ENCODE measurements at places on chromosomes 3 and 15.

- DNase-seq = no peak
Observed at GRCh38 chr15:73322665-73323373, 45.9 kb downstream of the HCN4 start.

DNA sequence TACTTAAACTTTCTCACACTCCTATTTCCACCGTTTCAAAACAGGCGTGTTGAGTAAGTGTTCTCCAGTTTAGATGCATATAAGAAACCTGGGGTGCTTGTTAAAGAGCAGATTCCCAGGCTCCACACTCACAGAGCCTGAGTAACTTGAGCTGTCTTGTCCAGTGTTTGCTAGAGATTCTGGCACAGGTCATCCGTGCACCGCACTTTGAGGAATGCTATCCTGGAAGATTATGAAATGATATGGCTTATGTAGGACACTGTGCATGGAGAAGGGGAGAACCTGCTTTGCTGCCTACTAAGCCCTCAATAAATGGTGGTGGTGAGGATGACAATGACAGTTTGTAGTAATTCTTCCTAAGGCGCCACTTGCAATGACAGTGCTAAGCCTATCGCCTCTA, 273.7 kb downstream of the PDZRN3 start:
- DNase-seq = no peak

GRCh38 chr15:57509965-57510364, 81.7 kb upstream of the MYZAP start:
- no peak for DNase-seq

DNA sequence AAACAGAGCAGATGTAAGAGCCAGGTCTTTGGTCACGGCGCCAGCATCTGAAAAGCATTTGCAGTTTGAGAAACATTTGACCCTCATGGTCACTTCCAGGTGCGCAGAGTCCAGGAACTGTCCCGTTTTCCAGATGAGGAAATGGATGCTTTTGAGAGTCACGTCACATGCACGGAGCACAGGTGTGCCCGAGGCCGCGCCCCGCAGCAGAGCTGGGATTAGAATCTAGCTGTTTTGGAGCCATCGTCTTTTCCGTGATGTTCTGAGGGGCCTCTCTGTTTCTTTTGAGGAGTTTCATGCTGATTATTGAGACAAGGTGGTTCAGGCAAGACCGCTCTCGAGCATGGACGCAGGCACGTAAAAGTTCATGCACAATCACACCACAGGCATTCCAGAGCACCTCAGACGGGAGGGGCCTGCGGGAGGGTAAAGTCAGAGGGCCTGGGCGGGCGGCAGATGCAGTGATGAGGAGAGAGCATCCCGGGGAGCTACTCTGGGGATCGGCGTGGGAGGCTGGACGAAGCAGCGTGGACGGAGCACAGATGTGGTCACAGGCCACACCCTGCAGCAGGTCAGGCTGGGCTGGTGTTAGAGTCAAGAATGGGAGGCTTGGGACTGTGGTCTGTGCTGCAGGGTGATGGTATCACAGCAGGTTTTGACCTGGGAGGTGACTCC, 139.2 kb upstream of the MEF2A start:
- no peak for DNase-seq

DNA sequence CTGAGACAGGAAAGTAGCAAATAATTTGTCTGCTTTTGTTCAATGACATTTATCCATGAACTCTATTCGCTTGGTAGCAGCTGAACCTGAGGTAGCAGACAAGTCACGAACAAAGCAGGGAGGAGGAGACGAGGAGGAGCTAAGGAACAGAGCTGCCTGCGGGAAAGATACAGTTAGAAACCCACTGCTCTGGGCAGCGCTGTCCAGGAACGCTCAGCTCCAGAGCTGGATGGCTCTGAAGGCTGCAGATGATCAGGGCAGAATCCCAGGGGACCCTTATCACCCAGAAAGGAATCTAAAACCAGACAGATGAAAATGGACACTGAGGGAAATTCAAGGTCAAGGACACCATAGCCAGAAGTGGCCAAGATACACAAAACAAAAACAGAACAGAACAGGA, 257.8 kb downstream of the CD47 start:
- DNase-seq = no peak

DNA sequence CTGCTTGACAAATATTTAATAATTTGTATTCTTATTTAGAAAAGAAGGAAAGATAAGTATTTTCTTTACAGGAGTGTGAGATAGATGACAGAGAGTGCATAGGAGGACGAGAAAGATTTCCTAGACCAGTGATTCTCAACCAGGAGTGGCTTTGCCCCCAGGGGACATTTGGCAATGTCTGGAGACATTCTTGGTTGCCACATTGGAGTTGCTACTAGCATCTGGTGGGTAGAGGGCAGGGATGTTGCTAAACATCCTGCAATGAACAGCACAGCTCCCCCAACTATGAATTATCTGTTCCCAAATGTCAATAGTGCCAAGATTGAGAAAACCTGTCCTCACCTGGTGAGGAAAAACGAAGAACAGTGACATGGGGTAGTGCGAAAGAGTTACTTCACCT, 30.8 kb upstream of the MINAR1 start:
- no peak for DNase-seq

GRCh38 chr15:78129751-78130287, 1.4 kb downstream of the CIB2 start:
- DNase-seq = no peak

DNA sequence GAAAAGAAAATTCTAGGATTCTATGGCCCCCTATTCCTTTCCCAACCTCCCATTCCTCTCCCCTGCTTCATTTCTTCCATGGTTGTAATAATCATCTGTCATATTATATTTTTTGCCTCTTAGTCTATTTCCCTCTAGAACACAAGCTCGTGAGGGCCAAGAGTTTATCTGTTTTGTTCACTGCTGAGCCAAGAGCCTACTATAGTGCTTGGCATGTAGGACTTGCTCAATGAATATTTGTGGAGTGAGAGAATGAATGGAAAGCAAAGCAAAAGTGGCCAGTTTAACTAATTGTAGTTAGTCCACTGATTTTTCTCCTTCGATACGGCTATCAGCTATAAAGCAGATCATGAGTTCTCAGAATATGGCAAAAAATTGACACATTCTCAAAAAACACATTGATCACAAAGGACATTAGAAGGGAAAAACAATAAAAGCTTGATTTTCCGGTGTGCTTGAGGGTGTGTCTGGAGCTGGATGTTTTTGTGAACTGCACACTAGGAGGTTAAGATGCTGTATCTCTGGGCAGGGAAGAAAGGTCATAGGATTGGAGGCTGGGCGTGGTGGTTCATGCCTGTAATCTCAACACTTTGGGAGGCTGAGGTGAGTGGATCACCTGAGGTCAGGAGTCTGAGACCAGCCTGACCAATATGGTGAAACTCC, 25.0 kb upstream of the CTSH start:
- no peak for DNase-seq

GRCh38 chr15:34628577-34629152, 45.2 kb upstream of the GOLGA8B start:
- DNase-seq = peak; percentile 31

GRCh38 chr3:116425126-116425525, 20.2 kb downstream of the LSAMP start:
- DNase-seq = no peak

DNA sequence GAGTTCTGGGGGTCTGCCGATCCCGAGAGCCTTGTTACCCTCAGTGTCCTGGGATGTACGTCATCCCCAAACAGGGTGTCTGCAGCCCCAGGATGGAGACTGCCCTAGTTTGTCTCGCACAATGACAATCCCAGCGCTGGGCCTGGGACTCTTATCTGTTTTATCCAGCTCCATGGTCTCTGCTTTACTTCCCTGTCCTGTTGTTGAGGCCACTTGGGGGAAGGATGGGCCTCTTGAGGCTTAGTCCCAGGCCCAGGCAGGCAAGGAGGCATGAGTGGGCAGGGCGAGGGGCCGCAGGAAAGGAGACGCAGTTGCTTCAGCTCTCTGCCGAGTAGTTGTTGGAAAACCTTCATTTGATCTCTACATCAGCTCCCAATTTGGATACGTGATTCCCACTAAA, 17.4 kb downstream of the SMAD6 start:
- DNase-seq = no peak

DNA sequence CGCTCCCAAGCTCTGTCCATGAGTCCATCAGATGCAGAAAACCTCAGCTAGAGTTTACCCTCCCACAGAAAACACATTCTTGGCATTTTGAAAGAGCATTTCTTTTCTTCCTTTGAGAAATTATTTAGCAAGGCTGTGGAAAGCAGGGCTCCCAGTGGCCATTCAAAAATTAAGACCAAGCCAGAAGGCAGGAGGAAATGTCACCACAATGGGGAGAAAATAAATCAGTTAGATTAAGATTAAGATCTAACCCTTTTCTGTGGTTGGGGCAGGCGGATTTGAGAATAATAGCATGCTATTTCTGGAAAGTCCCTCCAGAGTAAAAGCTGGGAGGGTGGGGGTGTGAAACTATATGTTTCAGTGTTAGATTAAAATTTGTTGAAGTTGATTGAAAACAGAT, 20.2 kb downstream of the LRIG1 start:
- DNase-seq = peak; percentile 89

GRCh38 chr15:82139823-82140268, 94.0 kb upstream of the MEX3B start:
- peak; percentile 74 for DNase-seq

GRCh38 chr3:43249405-43249804, 36.9 kb upstream of the SNRK start:
- DNase-seq = no peak

- DNase-seq = no peak
Observed at GRCh38 chr3:122301063-122301462, 24.0 kb upstream of the CSTA start.

DNA sequence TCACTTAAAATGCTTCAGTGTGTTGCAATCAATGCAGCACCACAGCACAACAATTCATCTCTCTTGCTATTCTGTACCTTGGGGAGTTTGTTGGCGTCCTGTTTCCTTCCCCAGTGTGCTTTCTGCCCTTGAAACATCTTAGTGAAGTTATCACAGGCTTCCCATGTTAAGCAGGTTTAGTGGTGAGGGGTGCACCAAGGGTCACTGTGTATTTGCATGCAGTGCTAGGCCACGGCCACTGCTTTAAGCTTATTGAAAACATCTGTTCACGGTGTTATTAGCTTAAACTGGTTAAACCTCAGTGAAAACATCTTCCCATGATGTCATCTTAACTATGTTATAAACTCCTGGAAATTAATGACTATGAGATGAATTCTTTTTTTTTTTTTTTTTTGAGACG, 217.3 kb upstream of the GOLIM4 start:
- peak; percentile 3 for DNase-seq

- DNase-seq = no peak
Observed at GRCh38 chr15:71612397-71612722, 198.0 kb upstream of the NR2E3 start.

- DNase-seq = no peak
Observed at GRCh38 chr3:16687221-16687620, 82.0 kb upstream of the DAZL start.

DNA sequence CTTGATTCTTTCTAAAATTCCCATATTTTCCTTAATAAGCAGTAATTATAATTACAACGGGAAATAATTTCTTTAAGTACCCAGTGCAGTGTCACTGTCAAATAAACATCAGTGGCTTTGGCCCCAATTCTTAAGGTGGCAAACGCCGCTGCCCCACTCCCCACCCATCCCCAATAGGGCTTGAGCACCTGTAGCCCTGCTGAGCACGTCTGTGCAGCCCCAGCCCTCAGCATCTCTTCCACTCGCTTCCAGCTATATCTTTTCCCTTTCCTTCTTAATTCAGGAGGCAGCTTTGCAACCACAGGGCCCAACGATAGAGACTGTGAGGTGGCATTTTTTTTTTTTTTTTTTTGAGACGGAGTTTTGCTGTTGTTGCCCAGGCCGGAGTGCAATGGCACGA, 9.0 kb downstream of the PPM1M start:
- no peak for DNase-seq

GRCh38 chr15:57797568-57798267, 91.2 kb downstream of the POLR2M start:
- DNase-seq = no peak

GRCh38 chr3:126523745-126524428, at the start of gene CHST13:
TSS of gene CHST13 (plus strand) at chr3:126524155. CDS start at chr3:126524333, 178 bp downstream.
- peak; percentile 17 for DNase-seq

DNA sequence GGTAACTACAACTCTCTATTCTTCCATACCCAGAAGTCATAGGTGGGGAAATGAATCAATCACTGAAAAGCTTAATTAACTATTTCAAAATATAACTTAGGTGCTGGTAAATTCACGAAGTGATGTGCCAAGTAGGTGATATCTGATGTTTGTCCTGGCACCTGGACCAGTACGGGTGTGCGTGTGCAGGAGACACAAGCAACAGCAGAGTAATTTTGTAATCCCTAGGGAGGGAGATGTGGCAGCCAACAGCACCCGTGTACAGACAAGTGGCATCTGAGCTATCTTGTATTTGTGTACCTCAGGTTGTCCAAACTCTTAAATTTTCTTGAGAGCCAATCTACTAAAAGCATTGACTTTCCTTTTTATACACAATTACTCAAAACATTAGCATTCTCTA, 22.8 kb downstream of the USF3 start:
- no peak for DNase-seq

- no peak for DNase-seq
Observed at GRCh38 chr3:69326855-69327300, 59.0 kb downstream of the FRMD4B start.

DNA sequence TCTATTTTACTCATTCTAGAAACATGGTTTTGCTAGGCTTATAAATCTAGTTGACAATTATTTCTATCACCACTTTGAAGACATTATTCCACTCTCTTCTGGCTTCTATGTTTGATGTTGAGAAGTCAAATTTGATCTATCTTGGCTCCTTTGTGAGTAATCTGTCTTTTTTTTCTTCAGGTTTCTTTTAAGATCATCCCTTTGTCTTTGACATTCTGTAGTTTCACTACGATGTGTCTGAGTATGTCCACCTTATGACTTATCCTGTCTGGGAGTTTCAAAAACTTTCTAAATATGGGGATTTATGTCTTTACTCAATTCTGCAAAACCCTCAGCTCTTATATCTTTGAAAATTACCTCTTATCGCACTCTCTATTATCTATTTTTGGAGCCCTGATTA, 41.0 kb upstream of the TMEM158 start:
- no peak for DNase-seq

DNA sequence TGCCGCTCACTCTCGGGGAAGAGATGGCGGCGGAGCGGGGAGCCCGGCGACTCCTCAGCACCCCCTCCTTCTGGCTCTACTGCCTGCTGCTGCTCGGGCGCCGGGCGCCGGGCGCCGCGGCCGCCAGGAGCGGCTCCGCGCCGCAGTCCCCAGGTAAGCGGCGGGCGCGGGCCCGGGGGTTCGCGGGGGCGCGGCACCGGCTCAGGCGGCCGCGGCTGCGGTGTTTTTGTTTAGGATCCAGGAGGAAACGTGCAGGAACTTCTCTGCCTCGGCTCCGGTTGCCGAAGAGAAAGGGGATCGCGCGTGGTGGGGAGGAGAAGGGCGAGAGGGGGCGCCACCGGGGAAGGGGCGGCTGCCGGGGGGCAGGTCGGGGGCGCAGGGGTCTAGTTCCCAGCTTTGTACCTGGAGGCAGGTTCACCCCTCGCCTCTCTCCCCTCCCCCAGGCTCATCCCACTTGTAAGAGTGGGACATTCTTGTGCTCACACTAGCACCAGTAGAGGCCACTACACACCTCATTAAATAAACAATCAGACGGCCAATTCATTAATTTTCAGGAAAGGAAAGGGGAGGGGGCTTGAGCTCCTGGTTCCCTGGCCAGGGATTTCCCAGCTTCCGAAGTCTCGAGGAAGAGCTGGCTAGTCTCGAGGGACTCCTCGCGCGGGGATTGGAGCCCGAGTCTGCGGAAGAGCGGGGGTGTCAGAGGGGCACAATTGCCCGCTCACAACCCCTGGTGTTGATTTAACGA, 562 bp downstream of the NEO1 start:
- peak; percentile 28 for DNase-seq

- DNase-seq = no peak
Observed at GRCh38 chr3:162892921-162893793, 1396.5 kb downstream of the OTOL1 start.

Measured in fibroblast of upper back skin (primary cell).